ENCODE measurements at places on chromosomes 6 and 20.

DNA sequence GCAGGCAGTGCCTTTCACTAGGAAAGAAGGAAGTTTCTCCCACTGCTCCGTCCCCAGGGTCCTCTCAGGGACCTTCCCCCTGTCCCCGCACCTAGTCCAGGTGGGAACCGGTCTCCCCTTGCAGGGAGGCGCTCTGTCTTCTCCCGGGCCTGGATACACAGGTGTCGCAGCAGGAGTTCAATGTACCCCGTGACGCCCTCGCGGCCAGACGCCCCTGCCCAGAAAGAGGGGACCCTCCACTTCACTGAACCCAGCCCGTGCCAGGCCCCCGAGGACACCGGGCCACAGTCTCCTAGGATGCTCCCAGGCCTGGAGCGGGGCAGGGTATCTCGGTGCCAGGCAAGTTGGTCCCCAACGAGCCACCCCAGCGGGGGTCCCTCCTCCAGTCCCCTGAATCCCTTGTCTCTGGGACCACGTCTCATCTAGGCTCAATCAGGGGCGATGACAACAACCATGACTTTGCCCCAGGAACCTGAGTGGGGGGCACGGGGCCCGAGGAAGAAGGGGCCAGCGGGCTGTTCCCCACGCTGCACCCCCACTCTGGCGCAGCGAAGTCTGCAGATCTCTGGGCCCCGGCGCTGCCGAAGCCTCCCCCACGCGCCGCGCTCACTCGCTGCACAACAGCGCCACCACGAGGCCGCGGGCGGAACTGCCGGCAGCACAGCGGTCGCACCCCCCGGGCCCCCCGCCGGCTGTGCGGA lies 103.0 kb downstream of the EDN3 start:
- DNase-seq, result peak; percentile 62

DNA sequence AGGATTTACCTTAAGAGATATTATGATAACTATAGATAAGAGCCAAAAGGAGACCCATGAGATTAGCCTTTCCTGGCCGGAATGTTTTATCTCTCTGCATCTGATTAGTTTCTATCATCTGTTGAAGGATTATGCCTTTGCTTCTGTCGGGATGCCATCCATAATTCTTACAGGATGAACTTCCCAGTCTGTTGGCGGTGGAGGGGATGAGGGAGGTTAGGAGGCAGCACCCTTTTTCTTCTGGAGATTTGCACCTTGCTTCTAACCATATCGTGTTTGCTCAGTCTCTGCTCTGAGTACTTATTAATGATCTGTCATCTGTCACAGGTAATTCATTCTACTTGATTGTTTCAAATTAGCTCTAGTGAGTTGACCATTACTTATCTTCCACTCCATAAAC lies 292.1 kb downstream of the KHDC1L start:
- no peak for DNase-seq

GRCh38 chr20:103456-103855 lies 16.0 kb downstream of the DEFB125 start:
- no peak for DNase-seq

DNA sequence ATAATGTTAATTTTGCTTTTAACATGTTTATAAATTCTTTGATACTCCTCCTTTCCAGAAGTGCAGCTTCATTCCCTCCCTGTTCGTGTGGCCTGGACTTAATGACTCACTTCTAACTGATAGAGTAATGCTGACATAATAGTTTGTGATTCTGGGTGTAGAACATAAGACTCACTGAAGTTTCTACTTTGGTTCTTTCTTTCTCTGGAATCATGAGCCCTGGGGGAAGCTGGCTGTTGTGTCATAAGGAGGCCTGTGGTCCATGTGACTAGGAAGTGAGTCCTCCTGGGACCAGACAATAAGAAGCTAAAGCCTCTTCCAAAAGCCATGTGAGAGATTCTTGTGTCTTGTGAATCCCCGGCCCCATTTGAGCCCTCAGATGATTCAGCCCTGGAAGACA lies 30.5 kb upstream of the HLA-G start:
- DNase-seq, result no peak

- DNase-seq, result no peak
Observed at GRCh38 chr6:24453921-24454320, 35.5 kb downstream of the GPLD1 start.

DNA sequence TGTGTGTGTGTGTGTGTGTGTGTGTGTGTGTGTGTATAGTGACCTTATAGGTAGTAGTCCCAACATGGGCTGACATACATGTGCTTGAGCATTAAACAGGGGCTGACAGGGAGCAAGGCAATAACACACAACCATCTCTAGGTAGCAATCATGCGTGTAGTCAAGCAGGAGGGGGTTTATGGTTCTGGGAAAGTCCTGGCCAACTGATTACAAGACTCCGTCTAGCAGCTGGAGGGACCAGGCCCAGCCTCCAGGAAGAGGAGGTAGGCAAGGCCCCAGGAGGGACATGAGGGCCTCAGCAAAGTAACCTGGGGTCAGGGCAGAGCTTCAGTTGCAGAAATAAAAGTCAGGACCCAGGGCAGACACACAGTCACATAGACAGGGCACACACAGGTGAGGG lies 60.6 kb upstream of the E2F3 start:
- DNase-seq, result no peak

- no peak for DNase-seq
Observed at GRCh38 chr20:9660236-9660868, 146.0 kb downstream of the LAMP5 start.

GRCh38 chr6:136033416-136033815 lies 181.9 kb downstream of the PDE7B start:
- no peak for DNase-seq

- no peak for DNase-seq
Observed at GRCh38 chr6:54142889-54143519, 31.8 kb downstream of the MLIP start.

DNA sequence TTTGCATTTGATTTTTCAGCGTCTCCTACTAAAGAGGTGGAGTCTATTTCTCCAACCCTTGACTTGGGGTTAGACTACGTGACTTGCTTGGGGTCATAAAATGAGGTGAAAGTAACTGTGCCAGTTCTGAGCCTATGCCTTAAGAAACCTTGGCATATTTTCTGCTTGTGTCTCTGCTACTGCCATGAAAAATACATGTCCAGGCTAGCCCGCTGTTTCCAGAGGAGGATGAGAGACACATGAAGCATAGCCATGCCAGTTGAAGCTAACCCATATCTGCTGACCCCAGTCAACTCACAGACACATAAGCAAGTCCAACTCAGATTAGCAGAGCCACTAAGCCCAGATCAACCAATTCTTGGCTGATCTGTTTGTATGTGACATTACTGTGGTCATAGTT lies 38.7 kb downstream of the SCP2D1 start:
- DNase-seq, result no peak

- DNase-seq, result no peak
Observed at GRCh38 chr6:751765-752164, 58.8 kb upstream of the EXOC2 start.

- no peak for DNase-seq
Observed at GRCh38 chr20:58585753-58586540, 65.1 kb upstream of the STX16 start.

DNA sequence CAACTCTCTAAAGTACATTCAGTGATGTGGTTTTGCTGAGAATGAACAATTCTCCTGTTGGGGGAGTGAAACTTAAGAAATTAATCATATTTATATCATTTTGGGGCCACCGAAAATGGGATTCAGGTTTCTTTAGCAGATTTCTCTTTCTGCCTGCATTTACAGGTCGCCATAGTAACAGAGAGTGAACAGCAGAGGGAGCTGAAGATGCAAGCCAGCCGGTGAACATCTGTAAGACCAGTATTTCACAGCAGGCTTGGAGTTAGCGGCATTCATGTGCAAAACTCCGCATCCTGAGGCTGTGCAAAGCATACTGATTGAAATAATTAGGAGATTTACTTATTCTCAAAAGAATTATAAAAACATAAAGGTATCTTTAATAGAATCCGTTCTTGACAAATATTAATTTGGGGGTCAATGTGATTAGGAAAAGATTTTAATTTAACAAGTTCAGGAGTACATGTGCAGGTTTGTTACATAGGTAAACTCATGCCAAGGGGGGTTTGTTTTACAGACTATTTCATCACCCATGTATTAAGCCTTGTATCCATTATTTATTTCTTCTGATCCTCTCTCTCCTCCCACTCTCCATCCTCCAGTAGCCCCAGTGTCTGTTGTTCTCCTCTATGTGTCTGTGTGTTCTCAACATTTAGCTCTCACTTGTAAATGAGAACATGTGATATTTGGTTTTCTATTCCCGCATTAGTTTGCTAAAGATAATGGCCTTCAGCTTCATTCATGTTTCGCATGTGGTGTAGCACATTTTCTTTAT lies 17.8 kb upstream of the HSF2 start:
- DNase-seq, result peak; percentile 36

- no peak for DNase-seq
Observed at GRCh38 chr6:101662111-101662897, 268.8 kb downstream of the GRIK2 start.

DNA sequence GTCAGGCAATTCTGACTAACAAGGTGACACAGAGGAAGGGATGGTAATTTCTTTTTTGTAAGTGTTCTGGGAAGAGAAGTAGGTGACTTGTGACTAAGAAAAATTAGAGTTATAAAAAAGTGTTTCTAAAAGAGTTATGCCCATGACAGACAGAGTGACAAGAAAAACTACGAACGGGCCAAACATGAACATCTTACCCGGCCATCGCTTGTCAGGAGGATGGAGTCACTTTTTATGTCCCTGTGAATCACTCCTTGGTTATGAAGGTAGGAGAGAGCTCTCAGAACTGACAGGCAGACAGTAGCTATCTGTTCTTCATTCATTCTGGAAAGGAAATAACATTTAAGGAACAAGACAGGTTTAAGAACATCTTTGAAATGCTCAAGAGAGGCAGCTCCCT lies 43.0 kb downstream of the LAMP5 start:
- DNase-seq, result no peak

DNA sequence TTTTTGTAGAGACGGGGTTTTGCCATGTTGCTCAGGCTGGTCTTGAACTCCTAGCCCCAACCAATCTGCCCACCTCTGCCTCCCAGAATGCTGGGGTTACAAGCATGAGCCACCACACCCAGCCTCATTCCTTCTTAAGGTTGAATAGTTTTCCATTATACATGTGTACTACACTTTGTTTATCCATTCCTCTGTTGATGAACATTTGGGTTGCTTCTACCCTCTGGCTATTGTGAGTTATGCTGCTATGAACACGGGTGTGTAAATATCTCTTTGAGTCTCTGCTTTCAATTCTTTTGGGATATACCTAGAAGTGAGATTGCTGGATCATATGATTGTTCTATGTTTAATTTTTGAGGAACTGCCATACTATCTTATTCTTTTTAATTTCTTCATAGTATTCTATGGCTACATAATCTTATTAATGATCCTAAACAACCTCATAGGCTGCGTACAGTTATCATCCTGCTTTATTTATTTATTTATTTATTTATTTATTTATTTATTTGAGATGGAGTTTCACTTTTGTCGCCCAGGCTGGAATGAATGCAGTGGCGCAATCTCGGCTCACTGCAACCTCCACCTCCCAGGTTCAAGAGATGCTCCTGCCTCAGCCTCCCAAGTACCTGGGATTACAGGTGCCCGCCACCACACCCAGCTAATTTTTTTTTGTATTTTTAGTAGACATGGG lies 49.2 kb upstream of the TLDC2 start:
- no peak for DNase-seq

DNA sequence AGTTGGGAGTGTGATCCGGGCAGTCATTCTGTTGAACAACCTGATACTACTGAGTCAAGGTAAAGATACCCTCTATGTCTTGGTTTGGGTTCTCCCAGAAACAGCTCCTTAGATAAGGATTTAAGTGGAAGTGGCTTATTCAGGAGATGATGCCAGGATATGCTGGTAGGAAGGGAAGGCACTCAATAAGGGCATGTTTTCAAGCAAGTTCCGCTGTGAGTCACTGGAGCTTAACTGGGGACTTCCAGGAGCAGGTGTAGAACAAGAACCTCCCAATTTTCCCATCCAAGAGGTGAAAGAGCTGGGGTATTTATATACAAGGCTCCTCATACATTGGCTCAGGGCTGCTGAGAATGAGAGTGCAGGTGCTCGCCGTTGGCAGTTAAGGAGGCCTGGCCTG lies 218.6 kb downstream of the AKAP7 start:
- no peak for DNase-seq

DNA sequence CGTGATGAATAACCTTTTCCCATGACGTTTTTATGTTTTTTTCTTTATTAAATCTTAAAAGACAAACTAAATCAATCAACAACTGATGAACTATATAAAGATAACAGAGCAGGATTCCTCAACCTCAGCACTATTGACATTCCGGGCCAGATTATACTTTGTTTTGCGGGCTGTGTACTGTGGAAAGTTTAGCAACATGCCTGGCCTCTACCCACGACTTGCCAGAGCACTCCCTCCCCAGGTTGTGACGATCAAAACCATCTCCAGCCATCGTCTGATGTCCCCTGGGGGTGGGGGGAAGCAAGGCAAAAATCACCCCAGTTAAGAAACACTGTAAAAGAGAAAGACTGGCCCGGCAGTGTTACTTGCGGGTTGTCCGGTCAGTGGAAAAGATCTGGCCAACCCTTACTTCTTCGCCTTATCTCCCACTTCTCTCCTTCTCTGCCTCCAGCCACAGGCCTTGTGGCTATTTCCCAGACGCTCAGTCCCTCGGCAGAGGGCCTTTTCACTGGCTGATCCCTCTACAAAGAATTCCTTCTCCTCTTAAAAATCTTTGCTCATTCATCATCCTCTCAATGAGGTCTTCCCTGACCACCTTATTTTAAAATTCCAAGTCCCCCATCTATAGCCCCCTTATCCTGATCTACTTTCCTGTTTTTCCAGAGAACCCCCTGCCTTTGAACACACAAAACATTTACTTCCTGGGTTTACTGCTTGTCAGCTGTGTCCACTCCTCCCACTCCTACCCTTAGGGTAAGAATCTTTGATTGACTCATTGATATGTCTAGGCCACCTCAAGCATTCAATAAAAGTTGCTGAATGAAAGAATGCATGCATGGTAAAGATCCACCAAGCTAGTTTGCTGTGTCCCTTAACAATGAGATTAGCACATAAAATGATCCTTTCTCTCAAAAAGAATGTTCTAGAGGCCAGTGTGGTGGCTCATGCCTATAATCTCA lies 14.7 kb upstream of the RAB22A start:
- DNase-seq, result no peak

DNA sequence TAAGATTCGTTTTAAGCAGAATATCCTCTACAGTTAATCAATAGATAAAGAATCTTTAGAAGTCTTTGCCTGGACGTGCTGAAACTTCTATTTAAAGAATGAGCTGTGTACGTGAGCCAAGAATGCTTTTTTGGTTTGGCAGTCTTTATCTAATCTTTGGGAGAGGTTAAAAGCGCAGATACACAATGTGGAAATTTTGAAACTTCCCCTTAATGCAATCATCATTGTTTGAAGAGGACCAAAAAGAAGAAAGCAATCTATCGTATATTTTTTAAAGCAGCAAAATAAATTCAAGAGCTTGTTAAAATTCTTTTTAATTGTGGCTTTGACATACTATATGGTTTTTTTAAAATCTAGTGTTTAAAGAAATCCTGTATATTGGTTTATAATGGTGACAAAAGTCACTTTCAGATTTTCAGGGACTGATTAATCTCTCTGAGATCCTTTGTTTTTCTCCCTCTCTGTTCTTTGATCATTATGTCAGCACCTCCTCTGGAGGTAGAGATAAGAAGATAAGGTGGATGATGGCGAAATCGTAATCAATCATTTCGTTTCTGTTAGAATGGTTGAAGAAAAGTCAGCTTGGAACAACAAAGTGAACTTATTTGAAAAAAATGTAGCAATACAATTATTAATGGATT lies 92.1 kb upstream of the FAM184A start:
- DNase-seq, result no peak

- no peak for DNase-seq
Observed at GRCh38 chr6:124995645-124996325, 33.5 kb downstream of the RNF217 start.

GRCh38 chr6:6916598-6916997 lies 191.2 kb upstream of the RREB1 start:
- DNase-seq, result no peak

- DNase-seq, result peak; percentile 23
Observed at GRCh38 chr20:32574296-32575226, 10.6 kb downstream of the NOL4L start.

All from NCI-H1417 (cell line).